Activated CD8-positive, alpha-beta memory T cell treated with anti-CD3 and anti-CD28 coated beads, Interleukin-2, amount 10 ng/mL, durations not matched to agents 7 days and 5 days (primary cell): ENCODE measurements at places on chromosomes 5 and 9. TPM values are rescaled to one million over a fixed set of nuclear protein-coding genes. Genes with fewer than 3 reads are reported as not detected.

PCSK1 gene
- total RNA-seq, result not detected

KCNMB1 gene
- not detected for total RNA-seq

SCGB3A2 gene
- not detected for total RNA-seq

ACOT12 gene
- total RNA-seq, result not detected

IL5 gene
- total RNA-seq, result 20.0 TPM

SEMA5A gene
- total RNA-seq, result not detected

AKNA gene
- total RNA-seq, result 432 TPM

PCDHA1 gene
- not detected for total RNA-seq

FABP6 gene
- not detected for total RNA-seq

DIRAS2 gene
- not detected for total RNA-seq

IFNA8 gene
- total RNA-seq, result not detected

BRINP1 gene
- total RNA-seq, result not detected

PROB1 gene
- total RNA-seq, result 10.9 TPM

PLAC8L1 gene
- total RNA-seq, result 0.87 TPM

- no peak overlapping the region for H3K4me3 ChIP-seq
- H3K27me3 ChIP-seq, result peaks cover 2% of the 10 kb centered on the region
- H3K36me3 ChIP-seq, result no peaks in the 10 kb centered on the region
- no peak overlapping the region for H3K27ac ChIP-seq
- no peaks in the 10 kb centered on the region for H3K4me1 ChIP-seq
These were observed 27.8 kb upstream of the GDNF start for GRCh38 chr5:37867654-37868053.

GRCh38 chr5:125609011-125609410, 814.2 kb upstream of the GRAMD2B start:
- H3K27me3 ChIP-seq, result no peaks in the 10 kb centered on the region
- no peak overlapping the region for H3K27ac ChIP-seq
- H3K4me3 ChIP-seq, result no peak overlapping the region
- no peak for DNase-seq

- no peaks in the 10 kb centered on the region for H3K27me3 ChIP-seq
- no peak overlapping the region for H3K4me3 ChIP-seq
- DNase-seq, result no peak
- no peak overlapping the region for H3K27ac ChIP-seq
- H3K4me1 ChIP-seq, result peaks cover 14% of the 10 kb centered on the region
- peaks cover 10% of the 10 kb centered on the region for H3K36me3 ChIP-seq
These were observed 100.2 kb upstream of the OTULINL start for GRCh38 chr5:14481349-14481748.

- no peak for DNase-seq
- H3K36me3 ChIP-seq, result no peaks in the 10 kb centered on the region
- H3K27me3 ChIP-seq, result peaks cover 6% of the 10 kb centered on the region
- no peak overlapping the region for H3K27ac ChIP-seq
- no peak overlapping the region for H3K4me3 ChIP-seq
These were observed 46.6 kb downstream of the TMEM252 start for GRCh38 chr9:68493958-68494577.

DNA sequence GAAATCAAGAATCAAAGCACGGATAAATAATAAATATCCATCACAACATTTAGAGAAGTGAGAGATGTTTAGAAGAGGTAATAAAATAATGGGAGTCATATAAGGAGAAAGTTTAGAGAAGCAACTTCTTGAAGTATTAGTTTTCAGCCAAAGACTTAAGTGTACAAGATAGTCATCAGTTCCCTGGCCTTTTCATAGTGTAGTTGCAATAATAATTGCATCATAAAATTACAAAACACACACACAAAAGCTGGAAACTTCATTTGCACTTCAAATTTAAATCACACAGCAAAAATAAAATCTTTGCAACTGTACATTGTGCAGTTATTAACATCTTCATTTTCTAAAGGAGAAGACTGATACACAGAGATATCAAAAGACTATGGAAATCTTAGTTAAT, 319.1 kb upstream of the RGMB start:
- no peaks in the 10 kb centered on the region for H3K4me1 ChIP-seq
- H3K27ac ChIP-seq, result no peak overlapping the region
- no peaks in the 10 kb centered on the region for H3K36me3 ChIP-seq

DNA sequence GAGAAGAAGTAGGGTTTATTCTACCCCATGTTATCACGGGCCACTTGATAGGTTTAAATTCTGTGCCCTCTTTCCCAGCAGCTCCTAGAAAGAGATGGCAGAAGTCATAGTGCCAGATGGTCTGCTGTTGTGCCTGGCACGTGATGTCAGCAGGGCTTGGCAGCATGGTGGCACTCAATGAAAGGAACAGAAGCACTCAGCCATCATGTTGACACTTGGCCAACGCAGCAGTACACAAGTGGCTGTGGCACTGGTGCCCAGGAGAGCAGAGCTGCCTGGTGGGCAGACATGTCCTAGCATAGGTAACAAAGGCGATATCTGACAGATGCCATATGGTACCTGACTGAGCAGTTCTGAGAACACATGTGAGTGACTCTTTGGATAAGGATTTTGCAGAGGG, 796.4 kb upstream of the ACO1 start:
- no peak overlapping the region for H3K4me3 ChIP-seq
- no peak for DNase-seq
- H3K36me3 ChIP-seq, result no peaks in the 10 kb centered on the region
- H3K27ac ChIP-seq, result no peak overlapping the region
- H3K27me3 ChIP-seq, result no peaks in the 10 kb centered on the region

DNA sequence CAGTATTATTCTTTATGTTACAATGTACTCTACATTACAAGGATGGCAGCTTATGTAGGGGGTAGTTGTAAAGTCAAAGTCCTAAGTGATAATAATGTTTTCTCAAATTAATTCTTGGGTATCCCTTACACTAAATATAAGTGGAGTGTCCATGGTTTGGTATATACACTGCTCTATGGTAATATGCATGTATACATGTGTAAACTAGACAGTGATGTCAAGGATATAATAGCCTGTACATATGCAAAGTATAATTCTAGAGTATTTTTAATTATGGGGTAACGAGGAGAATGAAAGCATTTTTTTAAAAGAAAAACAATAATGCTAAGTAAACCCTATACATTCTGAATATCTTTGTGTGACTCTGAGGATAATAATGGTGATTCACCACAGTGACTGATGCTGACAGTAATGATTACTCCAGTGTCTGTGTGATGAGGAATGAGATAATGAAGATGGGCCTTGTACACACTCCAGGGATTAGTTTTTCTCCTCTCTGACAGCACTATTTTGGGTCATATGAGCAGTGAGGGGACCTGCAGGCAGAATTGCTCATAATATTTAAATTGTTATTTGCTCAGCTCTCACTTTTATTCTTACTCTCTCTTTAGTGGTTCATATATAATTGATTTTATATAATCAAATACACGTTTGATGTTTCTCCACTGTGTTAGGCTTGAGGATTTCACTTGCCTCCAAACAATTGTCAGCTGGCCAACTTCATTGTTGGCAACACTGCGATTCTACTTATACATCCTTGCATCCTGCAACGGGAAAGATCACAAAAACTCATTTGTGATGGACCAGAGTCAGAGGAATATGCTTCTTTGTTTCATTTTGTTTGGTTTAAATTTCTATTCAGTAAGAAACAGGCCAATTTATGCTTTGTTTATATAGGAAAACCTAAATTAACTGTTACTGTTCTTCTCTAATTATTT, 88.2 kb downstream of the NREP start:
- no peaks in the 10 kb centered on the region for H3K4me1 ChIP-seq
- no peak overlapping the region for H3K4me3 ChIP-seq
- no peak for DNase-seq
- no peak overlapping the region for H3K27ac ChIP-seq
- no peaks in the 10 kb centered on the region for H3K36me3 ChIP-seq

- DNase-seq, result no peak
- peaks cover 2% of the 10 kb centered on the region for H3K27me3 ChIP-seq
- H3K4me3 ChIP-seq, result no peak overlapping the region
- H3K36me3 ChIP-seq, result no peaks in the 10 kb centered on the region
- no peak overlapping the region for H3K27ac ChIP-seq
These were observed 668.8 kb upstream of the RGMB start for GRCh38 chr5:98104454-98105188.

GRCh38 chr5:125152044-125152443, 405.6 kb upstream of the ZNF608 start:
- no peaks in the 10 kb centered on the region for H3K4me1 ChIP-seq
- DNase-seq, result no peak
- no peaks in the 10 kb centered on the region for H3K27me3 ChIP-seq
- no peak overlapping the region for H3K4me3 ChIP-seq

GRCh38 chr5:15929611-15930263, 249.9 kb downstream of the MARCHF11 start:
- no peak for DNase-seq
- no peak overlapping the region for H3K27ac ChIP-seq
- H3K36me3 ChIP-seq, result no peaks in the 10 kb centered on the region
- H3K4me1 ChIP-seq, result no peaks in the 10 kb centered on the region
- no peak overlapping the region for H3K4me3 ChIP-seq

- no peaks in the 10 kb centered on the region for H3K36me3 ChIP-seq
- DNase-seq, result no peak
- no peaks in the 10 kb centered on the region for H3K27me3 ChIP-seq
- H3K27ac ChIP-seq, result no peak overlapping the region
- H3K4me3 ChIP-seq, result no peak overlapping the region
- no peaks in the 10 kb centered on the region for H3K4me1 ChIP-seq
These were observed 50.3 kb downstream of the MYO10 start for GRCh38 chr5:16885635-16886365.

- no peak within 1 kb of the TSS for H3K27ac ChIP-seq
- DNase-seq, result no peak
- H3K4me3 ChIP-seq, result no peak within 1 kb of the TSS
- H3K4me1 ChIP-seq, result no peaks in the 10 kb centered on the region
- peaks cover 12% of the 10 kb centered on the region for H3K27me3 ChIP-seq
These were observed at the start of gene PCDHB14 for GRCh38 chr5:141223112-141223783. TSS of gene PCDHB14 (plus strand) at chr5:141223343. CDS start at chr5:141223506, 163 bp downstream.

GRCh38 chr9:37184905-37185867, 64.8 kb downstream of the ZCCHC7 start:
- H3K36me3 ChIP-seq, result peaks cover 38% of the 10 kb centered on the region
- no peak overlapping the region for H3K27ac ChIP-seq
- DNase-seq, result no peak
- H3K27me3 ChIP-seq, result no peaks in the 10 kb centered on the region
- no peak overlapping the region for H3K4me3 ChIP-seq

DNA sequence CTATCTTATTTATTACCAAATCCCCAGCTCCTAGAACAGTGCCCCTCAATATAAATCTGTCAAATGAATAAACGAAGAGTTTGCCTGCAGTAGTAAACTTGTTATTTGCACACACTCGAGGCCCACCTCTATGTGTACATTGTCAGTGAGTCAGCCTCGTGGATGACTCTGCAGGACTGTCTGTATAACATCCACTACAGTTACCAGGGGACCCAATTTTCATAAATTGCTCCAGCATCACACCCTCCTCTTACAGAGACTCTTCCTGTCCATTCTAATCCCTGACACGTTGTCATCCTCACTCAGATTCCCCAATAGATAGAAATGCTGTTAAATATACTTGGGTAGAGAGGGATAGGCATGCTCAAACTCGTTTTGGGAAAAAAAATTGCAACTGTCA, 478.5 kb downstream of the RAB3C start:
- DNase-seq, result no peak
- H3K36me3 ChIP-seq, result peaks cover 2% of the 10 kb centered on the region
- peaks cover 10% of the 10 kb centered on the region for H3K27me3 ChIP-seq
- H3K4me3 ChIP-seq, result no peak overlapping the region

DNA sequence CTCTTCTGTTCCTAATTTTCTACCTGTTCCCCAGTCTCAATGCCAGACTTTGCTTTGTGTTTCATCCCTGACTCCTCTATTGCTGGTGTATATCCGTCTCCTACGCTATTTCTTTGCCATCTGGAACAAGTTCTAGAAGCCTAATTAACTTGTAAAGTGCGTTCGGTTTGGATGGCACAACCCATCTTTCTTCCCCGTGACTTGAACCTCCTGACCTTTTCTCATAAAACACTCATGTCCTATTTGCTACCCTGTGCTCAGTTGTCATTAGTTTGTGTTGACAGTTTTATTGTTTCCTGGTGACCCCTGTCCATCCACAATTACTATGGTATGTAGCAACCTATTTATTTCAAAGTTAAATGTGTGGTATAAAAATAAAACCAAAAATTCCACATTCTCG, 323.5 kb downstream of the TLE4 start:
- no peaks in the 10 kb centered on the region for H3K36me3 ChIP-seq
- DNase-seq, result no peak
- H3K27ac ChIP-seq, result no peak overlapping the region
- H3K4me3 ChIP-seq, result no peak overlapping the region
- H3K27me3 ChIP-seq, result peaks cover 6% of the 10 kb centered on the region
- no peaks in the 10 kb centered on the region for H3K4me1 ChIP-seq

- H3K27ac ChIP-seq, result no peak overlapping the region
- DNase-seq, result peak; percentile 19
- no peaks in the 10 kb centered on the region for H3K36me3 ChIP-seq
- H3K4me1 ChIP-seq, result no peaks in the 10 kb centered on the region
- H3K4me3 ChIP-seq, result no peak overlapping the region
These were observed 177.9 kb downstream of the MACROH2A1 start for GRCh38 chr5:135221187-135221473.

DNA sequence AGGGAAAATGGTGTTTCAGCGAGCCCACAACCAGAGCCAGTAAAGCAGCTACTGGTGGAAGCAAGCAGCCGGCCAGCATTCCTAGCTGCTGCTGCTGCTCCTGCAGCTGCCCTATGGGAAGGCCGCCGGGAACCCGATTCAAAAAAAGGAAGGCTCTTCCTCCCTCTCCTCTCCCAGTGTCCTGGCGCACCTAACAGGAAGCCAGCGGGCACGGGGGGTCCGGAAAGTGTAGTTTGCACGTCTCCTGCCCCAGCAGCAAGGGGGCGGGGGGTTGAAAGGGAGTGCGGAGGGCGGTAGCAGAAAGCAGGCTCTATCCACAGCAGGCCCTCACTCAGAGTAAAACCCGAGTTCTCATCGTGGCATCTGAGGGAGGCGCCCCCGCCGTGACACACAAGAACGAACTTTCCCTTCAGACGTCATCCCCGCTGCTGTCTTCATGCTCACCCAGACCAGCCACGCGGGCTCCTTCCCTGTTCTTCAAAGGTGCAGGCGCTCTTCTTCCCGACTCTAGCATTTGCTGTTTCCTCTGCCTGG, 16.5 kb downstream of the GRXCR2 start:
- DNase-seq, result no peak
- H3K27me3 ChIP-seq, result peaks cover 14% of the 10 kb centered on the region
- H3K4me3 ChIP-seq, result no peak overlapping the region
- H3K36me3 ChIP-seq, result no peaks in the 10 kb centered on the region
- H3K4me1 ChIP-seq, result no peaks in the 10 kb centered on the region
- no peak overlapping the region for H3K27ac ChIP-seq

GRCh38 chr5:164431634-164432304, 926.4 kb downstream of the MAT2B start:
- no peak for DNase-seq
- H3K4me3 ChIP-seq, result no peak overlapping the region
- no peaks in the 10 kb centered on the region for H3K4me1 ChIP-seq
- H3K27ac ChIP-seq, result no peak overlapping the region
- H3K36me3 ChIP-seq, result no peaks in the 10 kb centered on the region

- no peak overlapping the region for H3K4me3 ChIP-seq
- no peak for DNase-seq
- H3K4me1 ChIP-seq, result no peaks in the 10 kb centered on the region
- no peak overlapping the region for H3K27ac ChIP-seq
- H3K27me3 ChIP-seq, result no peaks in the 10 kb centered on the region
These were observed 123.5 kb downstream of the TARS1 start for GRCh38 chr5:33563983-33564908.
